Urinary bladder (tissue), 4 donors: ENCODE measurements at places on chromosomes 11 and 22. TPM values are rescaled to one million over a fixed set of nuclear protein-coding genes. Genes with fewer than 3 reads are reported as not detected.

GRCh38 chr22:50625568-50626313 is 2.2 kb downstream of the ARSA start:
- no peak for DNase-seq

- no peak for DNase-seq
Measured at GRCh38 chr11:112265659-112266409, 5.2 kb upstream of the PLET1 start.

The WNT7B gene
- total RNA-seq = 3.1 TPM

The GLB1L2 gene
- total RNA-seq = 1.5 TPM

- no peak for DNase-seq
Measured at GRCh38 chr22:38104084-38104483, 6.4 kb downstream of the BAIAP2L2 start.

The ACTN3 gene
- not detected for total RNA-seq

The GTSE1 gene
- total RNA-seq = 6.6 TPM

GRCh38 chr11:34501949-34502348 is 11.6 kb downstream of the ELF5 start:
- DNase-seq = no peak
